GF-D8 (cell line): ENCODE measurements at places on chromosomes 5 and 9.

GRCh38 chr9:130371196-130371966, 73.4 kb upstream of the ASS1 start:
- no peak for DNase-seq

DNA sequence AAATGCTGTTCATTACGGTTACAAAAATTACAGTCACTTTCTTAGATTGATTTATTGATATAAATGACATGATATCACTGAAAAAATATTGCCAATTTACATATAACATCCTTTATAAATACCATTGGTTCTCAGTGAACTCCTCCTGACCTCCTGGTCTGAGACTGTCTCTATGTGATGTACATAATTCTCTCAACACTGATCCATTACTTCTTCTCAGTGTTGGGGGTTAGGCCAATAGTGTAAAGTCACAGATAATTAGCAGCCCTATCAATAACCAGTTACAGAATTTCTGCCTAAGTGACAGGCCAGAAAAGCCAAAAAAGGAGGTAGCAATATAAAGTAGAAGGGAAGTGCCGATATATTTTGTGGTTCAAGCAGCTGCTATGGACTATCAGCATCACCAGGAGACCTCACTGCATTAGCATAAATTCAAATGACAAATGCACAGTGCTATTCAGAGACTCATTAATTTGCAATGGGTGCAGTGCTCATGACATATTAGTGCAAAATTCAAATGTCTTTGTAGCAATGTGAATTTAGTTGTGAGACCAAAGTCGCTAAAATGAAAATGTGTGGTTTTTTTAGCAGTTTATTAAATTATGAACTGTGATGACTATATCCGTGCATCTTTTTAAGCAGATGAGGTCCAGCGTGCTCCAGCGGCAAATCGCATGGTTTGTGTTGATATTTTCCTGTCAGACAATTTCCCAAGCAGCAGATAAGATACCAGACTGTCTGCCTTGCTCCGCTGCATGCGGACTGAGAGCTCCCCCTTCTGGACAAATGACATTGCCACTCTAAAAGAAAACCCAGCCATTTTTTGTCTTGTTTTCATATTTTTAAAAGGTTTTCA, 144.6 kb downstream of the CETN3 start:
- DNase-seq = no peak

DNA sequence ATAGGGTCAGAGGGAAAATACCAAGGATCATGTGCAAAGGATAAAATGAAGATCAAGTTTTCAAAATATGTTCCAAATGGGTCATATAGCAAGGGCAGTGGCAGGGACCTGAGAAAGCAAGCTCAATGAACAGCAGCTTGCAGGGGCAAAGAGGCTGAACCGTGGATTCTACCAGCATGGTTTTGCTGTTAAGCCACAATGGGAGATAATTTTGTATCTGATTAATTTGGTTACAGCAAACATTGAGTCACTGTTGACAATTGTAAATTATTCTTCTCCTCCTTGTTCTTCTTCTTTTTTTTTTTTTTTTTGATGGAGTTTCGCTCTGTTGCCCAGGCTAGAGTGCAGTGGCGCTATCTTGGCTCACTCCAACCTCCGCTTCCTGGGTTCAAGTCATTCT, 18.4 kb upstream of the ERAP2 start:
- DNase-seq = no peak

- no peak for DNase-seq
These were observed 7.4 kb downstream of the CCDC187 start for GRCh38 chr9:136296434-136297015.

- no peak for DNase-seq
These were observed 460.6 kb downstream of the DMRT2 start for GRCh38 chr9:1510712-1511111.

DNA sequence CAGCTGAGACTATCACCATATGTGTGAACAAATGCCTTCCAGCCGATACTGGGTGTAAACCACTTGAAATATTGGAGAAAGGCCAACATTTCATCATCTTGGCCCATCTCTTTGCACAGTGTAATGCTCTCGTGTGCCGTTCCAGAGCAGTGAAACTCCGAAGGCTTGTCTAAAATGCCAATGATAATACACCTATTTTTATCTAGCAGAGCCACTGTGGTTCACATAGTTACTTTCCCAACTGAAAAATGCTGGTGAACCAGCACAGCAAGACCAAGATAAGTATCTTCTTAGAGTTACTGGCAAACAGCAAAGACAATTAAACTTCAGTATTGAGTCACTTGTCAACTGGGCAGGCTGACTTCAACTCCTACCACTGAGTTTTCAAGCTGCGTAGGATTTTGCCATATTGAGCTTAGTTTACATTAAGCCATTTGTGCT, 379.9 kb upstream of the ACTBL2 start:
- no peak for DNase-seq

- no peak for DNase-seq
These were observed 809 bp downstream of the MCCC2 start for GRCh38 chr5:71587766-71588532.

GRCh38 chr9:130927338-130927737, 11.7 kb downstream of the FIBCD1 start:
- DNase-seq = no peak

DNA sequence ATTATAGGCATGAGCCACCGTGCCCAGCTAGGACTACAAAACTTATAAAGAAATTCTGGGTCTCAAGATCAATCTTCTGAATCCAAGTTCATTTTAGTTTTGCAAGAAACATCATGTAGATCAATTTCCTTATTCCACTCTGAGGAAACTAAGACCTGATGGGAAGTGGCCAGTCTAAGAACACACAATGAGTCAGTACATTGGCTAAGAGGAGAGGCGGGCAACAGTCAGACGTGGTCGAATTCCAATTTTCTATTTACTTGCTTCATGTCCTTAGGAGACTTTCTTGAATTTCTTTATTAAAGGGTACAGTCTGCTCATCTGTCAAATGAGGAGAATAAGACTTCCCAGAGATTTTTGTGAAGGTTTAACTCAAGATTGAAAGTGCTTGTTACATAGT, 432.1 kb upstream of the BRINP1 start:
- no peak for DNase-seq

DNA sequence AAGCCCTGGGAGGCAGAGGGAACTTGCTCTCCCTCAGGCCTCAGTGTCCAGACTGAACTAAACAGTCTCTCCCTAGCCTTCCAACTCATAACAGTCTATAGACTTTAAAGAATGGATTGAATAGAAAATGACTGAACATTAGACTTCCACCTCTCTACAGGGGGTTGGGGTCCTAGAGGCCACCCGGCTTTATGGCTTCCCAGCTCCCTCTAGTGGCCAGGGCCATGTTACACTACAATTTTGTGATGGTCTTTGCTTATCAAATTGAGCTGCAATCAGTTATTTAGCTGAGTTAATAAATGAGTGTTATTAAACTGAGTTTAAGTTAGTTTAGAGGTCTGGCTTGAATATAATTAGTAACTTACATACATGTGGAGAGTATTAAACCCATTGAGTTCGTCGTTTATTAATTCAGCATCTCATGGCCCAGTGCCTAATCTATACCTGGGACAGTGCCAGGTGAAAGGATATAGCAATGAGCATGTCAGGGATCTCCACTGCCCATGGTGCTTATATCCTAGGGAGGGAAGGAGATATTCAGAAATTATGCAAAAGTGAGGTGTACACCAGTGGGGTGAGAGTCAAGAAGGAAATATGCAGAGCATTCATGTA, 105.2 kb downstream of the SH3TC2 start:
- no peak for DNase-seq

- no peak for DNase-seq
These were observed 97.0 kb downstream of the MEF2C start for GRCh38 chr5:88785746-88786565.

GRCh38 chr9:31146485-31147166, 1237.8 kb upstream of the ACO1 start:
- no peak for DNase-seq

GRCh38 chr5:91283899-91284298, 99.2 kb downstream of the ARRDC3 start:
- no peak for DNase-seq

GRCh38 chr9:33255014-33255413, 9.5 kb downstream of the BAG1 start:
- DNase-seq = no peak

DNA sequence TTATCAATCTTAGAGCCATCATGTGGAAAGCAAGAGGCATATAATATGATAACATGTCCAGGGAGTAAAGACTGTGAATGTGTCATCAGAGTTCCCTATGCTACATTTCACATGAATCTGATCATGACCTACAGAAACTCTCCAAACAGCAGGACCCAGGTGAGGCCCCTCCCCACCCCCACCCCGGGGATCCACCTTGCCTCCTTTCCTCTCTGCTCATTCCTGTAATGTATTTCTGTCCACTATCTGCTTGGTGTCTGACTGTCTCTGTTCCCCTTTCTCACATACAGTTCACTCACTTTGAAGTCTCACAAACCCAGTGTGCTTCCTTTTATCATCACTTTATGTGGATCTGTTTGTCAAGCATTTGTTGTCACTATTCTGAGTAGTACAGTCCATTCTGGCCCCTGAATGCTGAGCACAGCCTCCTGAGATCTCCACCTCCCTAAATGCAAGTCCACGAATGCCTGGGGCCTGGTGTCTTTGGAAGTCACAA, 76.4 kb upstream of the SMARCA2 start:
- no peak for DNase-seq

GRCh38 chr9:120892748-120893610, 16.0 kb upstream of the PHF19 start:
- DNase-seq = peak; percentile 78

DNA sequence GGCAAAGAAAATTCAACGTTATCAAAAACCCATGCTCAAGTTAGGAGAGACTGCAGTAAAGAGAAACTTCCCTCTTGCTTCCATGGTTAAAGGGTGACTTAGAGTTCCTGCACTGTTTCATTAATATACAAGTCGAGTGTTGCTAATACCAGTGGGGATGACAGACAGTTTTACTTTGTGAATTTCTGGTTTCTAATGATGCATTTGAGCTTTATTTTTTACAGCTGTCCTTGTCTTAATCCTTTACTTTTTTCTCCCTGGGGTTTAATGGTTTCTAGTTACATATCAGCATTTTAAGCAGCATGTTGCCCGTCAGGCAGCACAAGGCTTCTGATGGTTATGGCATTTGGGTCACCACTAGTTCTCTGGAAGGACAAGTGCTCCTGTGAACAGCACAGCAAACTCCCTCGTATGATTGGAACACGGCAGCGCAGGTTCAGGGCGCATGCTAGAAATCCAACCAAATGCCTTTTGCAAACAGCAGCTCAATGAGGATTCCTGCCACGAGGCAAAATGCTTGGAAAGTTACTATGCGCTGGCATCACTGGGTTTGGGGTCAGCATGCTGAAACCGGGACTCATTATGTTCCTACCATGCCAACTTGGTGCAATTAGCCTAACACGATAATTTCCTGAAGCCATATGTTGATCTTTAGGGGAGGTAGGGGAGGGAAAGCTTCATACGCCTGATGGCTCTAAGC, 463.8 kb downstream of the BNC2 start:
- no peak for DNase-seq

DNA sequence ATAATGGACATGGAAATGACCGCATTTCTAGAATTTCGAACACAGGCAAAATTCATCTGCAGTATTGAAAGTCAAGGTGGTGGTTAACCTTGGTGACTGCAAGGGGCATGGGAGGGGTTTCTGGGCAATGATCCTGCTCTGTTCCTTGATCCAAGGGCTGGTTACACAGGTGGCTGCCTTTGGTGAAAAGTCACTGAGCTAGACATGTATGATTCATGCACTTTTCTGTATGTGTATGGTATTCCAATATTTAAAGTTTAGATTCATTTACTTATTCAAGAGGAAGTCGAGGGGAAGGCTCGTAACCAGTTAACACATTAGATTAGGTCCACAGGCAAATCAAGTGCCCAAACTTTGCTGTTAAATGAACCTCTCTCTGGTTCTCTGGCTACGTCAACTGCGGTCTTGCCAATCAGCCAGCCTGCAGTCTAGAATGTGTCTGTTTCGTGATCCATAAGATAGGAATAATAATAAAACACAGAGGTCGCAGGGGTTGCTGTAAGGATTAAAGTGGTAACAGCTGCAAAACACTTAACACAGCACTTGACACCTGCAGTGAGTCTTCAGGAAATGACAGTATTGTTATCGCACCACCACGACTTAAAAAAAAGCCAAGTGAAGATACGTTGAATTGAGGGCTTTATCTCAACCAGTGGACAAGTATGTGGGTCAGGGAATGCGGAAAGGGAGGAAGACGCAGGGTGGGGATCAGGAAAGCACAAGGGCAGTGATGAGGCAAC, 92.5 kb downstream of the TLE1 start:
- DNase-seq = no peak

GRCh38 chr9:70374962-70375618, 39.4 kb downstream of the KLF9 start:
- DNase-seq = no peak

GRCh38 chr9:6356441-6356840, 28.3 kb downstream of the TPD52L3 start:
- DNase-seq = no peak

GRCh38 chr5:78552729-78553342, 95.7 kb downstream of the LHFPL2 start:
- DNase-seq = no peak

DNA sequence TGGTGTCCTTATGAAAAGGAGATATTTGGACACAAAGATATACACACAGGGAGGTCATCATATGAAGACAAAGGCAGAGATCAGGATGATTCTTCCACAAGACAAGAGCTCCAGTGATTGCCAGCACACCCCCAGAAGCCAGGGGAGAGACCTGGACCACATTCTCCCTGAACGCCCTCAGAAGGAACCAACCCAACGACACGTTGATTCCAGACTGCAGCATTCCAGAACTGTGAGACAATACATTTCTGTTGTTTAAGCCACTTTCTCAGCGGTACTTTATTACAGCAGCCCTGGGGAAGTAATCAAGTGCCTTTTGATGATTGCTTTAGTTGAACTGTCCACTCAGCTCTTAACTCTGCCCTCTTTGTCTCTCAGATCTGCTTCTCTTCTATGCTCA, 285.5 kb upstream of the SMARCA2 start:
- no peak for DNase-seq

- no peak for DNase-seq
These were observed 77.8 kb upstream of the CCDC112 start for GRCh38 chr5:115374057-115374775.

- DNase-seq = no peak
These were observed 31.7 kb downstream of the SPACA9 start for GRCh38 chr9:132910376-132910775.

GRCh38 chr9:79465156-79465555, 106.6 kb upstream of the TLE4 start:
- DNase-seq = no peak

DNA sequence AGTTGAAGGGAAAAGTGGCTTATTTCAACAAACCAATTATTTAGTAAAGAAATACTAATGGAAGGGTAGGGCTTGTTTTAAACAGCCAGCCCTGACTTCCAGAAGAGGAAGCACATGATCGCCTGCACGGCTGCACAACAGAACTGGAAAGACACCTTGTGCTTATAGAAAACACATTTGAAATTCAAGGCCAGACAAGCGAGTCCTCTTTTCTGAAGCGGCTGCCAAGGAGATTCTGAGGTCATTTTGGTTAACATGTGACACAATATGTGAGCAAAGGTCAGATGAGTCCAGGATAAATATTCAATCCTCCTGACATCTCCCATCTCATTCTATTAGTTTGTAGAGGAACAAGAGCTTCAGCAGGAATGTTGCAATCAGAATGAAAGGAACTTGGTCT, 461.4 kb upstream of the ST8SIA4 start:
- no peak for DNase-seq
